ENCODE measurements at places on chromosomes 7 and 10. TPM values are rescaled to one million over a fixed set of nuclear protein-coding genes. Genes with fewer than 3 reads are reported as not detected.
A peak's percentile ranks its signal among the peaks of the same experiment; 100 is the strongest.

DNA sequence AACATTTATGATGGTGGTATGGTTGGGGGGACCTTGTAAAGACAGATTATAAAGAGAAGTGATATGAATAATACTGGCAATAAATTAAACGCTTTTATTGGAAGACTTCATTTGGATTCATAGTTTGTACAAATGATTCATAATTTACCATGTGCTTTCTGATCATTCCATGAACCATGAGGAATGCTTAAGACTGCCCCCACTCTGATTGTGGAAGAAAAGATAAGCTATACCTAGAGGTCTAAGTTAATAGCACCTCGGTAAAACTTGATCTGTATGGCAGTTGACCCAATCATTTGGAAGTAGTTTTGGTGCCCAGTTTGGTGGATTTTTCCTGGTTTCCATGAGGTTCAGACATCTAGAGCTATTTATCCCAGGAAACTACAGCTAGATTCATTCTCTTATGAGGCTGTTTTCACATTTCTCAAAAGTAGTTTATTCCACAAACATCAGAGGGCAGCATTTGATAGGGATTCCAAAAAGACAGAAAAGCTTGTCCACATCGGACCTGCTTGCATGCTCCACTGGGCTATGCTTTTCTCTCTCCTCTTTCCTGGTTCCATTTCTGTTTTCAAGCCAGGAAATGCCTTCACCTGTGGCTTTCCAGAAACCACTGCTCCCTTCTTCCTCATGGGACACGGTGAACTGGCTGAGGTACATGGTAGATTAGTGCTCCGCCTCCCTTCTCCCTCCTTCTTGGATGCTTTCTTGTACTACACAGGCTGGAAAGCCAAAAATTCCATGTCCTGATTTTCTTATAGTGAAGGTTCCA lies 29.2 kb downstream of the TFAM start:
- no peaks in the 10 kb centered on the region for H3K4me1 ChIP-seq
- no peaks in the 10 kb centered on the region for H3K27me3 ChIP-seq
- H3K36me3 ChIP-seq, result no peaks in the 10 kb centered on the region
- H3K4me3 ChIP-seq, result no peak overlapping the region

DNA sequence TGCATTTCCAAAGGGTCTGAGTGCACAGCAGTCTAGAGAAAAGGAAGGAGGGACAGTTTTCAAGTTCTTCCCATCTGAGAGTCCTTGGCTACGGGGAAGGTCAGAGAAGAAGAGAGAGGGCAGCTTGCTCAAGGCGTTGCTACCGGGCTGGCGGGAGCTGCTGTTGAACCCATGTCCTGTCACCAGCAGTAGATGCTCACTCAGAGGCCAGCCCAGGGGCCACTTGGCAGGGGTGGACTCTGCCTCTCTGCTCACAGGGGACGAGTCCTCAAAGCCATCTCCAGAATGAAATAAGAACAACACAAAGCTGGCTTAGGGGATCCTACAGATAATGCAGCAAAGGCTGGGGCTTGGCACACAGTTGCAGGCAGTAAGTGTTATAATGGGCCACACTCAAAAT lies 231.5 kb downstream of the TNS3 start:
- no peak for DNase-seq
- peaks cover 3% of the 10 kb centered on the region for H3K4me1 ChIP-seq
- no peaks in the 10 kb centered on the region for H3K27me3 ChIP-seq
- H3K27ac ChIP-seq, result no peak overlapping the region
- H3K4me3 ChIP-seq, result no peak overlapping the region

DNA sequence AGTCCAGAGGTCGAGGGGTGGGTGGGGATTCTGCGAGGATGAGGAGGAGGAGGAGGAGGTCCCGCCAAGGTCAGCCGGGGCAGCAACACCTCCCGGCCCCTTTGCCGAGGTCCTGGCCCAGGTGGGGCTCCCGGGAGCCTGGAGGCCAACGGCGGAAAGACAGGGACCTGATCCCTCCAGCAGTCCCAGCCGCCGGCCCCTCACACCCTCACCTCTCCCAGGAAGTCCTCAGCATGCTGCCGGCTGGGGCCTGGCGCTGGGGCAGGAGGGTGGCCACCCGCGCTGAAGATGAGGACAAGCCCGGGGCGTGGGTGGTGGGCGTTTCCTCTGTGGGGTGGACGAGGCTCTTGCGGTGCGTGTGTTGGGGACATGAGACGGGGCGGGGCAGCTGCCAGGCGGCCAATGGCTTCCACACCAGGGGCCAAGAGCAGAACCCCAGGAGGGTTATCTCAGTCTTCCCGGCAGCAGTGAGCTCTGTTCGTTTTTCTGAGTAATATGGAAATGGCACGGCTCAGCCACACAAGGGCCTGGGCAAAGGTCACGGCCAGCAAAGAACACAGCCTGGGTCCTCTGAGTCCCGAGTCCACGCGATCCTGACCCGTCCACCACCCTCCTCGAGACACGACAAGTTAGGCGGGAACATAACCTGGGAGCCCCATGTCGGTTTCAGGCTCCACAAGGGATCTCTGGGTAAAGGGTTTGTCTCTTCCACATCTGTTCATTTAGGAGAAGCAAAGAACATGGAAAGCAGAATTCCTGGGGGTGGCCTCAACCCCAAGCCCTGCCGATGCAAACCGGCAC lies 82.9 kb upstream of the PDGFA start:
- DNase-seq, result peak; percentile 39
- no peak overlapping the region for H3K4me3 ChIP-seq
- H3K36me3 ChIP-seq, result no peaks in the 10 kb centered on the region
- H3K27me3 ChIP-seq, result no peaks in the 10 kb centered on the region
- H3K27ac ChIP-seq, result peak overlapping the region; percentile 65
- peaks cover 12% of the 10 kb centered on the region for H3K4me1 ChIP-seq

DNA sequence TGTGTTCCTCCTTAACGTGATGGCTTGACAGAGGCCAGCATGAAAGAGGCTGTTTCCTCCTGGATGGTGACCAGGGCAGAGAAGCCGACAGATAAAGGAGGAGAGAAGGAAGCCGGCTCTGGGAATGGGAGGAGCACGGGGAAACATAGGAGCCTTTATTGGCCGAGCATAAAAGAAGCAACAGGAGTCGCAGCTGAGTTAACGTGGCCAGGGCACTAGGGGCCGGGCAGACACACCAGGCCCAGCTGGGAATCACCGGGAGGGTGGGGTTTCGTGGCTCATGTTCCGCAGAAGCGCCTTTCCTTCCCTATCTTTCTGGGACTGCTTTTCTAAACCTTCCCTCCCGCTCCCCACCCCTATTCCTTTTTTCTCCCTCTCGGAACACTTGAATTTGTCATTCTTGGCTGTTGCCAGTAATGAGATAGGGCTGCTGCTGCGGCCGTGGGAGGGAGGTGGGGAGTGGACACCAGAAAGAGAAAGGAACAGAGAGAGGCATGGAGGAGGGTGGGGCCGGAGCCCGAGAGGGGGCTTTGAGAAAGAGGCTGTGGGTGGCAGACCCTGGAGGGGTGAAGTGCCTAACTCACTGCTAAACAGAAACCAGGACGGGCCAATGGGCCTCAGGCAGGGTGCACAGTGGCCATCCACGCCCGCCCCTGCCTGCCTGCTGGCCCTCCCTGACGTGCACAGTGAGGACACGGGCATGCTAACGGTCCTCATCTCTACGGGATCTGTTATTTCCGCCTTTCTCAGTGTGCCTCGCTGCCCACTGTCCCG lies 65.2 kb downstream of the COL13A1 start:
- H3K36me3 ChIP-seq, result no peaks in the 10 kb centered on the region
- peak overlapping the region; percentile 78 for H3K27ac ChIP-seq
- no peaks in the 10 kb centered on the region for H3K27me3 ChIP-seq
- DNase-seq, result peak; percentile 80
- no peak overlapping the region for H3K4me3 ChIP-seq

DNA sequence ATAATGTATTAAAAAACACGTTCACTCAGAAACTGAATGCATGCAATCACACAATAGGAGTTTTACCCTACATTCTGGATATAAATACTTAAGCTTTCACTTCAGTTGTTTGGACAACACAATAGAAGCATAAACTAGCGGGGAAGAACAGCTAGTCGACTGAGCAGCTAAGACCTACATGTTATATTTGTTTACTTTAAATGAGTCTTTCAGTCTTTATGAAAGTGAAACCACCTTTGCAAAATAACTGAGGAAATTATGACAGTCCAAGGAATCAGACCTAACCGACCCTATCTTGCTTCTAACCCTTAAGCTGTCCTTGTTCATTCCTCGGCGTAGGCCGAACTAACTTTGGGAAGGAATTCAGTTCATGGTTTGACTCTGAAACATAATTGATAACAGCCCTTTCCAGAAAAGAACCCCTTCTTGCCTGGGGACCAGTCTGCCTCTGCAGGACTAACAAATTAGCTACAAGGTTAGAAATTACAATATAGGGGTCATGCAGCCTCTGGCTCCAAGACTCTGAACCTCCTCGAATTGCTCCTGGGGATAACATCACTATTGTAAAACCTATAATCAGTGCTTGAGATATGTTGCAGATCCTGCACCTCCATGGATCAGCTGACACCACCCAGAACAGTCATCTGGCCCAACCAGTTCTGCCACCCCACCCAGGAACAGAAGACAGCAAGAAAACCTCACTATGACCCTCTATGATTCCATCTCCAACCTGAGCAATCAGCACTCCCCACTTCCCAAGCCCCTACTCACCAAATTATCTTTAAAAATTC lies 185.1 kb upstream of the KLF6 start:
- H3K4me3 ChIP-seq, result no peak overlapping the region
- peak overlapping the region; percentile 52 for H3K27ac ChIP-seq
- H3K4me1 ChIP-seq, result peaks cover 7% of the 10 kb centered on the region
- H3K36me3 ChIP-seq, result no peaks in the 10 kb centered on the region
- no peaks in the 10 kb centered on the region for H3K27me3 ChIP-seq

DNA sequence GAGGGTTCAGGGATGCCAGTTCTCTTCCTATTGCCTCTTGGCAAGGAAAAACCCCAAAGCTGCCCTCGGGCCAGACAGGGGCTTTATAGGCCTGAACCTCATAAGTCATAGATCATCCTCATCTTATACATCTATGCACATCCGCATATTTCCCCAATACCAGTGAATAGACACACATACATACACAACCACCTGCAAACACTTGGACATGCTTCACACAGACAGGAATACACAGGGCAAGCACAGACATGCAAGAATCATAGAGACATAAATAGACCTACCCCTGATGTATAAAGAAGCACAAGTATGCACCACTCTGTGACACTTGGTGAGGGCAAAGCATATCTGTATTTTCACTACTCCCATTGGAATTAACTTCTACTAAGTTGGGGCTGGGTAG lies 30.7 kb downstream of the MBL2 start:
- no peak for DNase-seq
- H3K27ac ChIP-seq, result no peak overlapping the region
- no peaks in the 10 kb centered on the region for H3K36me3 ChIP-seq
- no peak overlapping the region for H3K4me3 ChIP-seq
- H3K4me1 ChIP-seq, result no peaks in the 10 kb centered on the region

GRCh38 chr7:74527842-74528241 lies 74.1 kb downstream of the GTF2IRD1 start:
- no peaks in the 10 kb centered on the region for H3K27me3 ChIP-seq
- DNase-seq, result no peak
- no peak overlapping the region for H3K27ac ChIP-seq
- H3K4me1 ChIP-seq, result no peaks in the 10 kb centered on the region
- peaks cover 9% of the 10 kb centered on the region for H3K36me3 ChIP-seq
- no peak overlapping the region for H3K4me3 ChIP-seq

GRCh38 chr7:153616711-153617325 lies 435.4 kb upstream of the DPP6 start:
- DNase-seq, result no peak
- no peaks in the 10 kb centered on the region for H3K27me3 ChIP-seq
- no peak overlapping the region for H3K4me3 ChIP-seq
- no peaks in the 10 kb centered on the region for H3K4me1 ChIP-seq
- no peak overlapping the region for H3K27ac ChIP-seq
- no peaks in the 10 kb centered on the region for H3K36me3 ChIP-seq

- no peak overlapping the region for H3K4me3 ChIP-seq
- H3K36me3 ChIP-seq, result no peaks in the 10 kb centered on the region
- H3K27me3 ChIP-seq, result no peaks in the 10 kb centered on the region
- DNase-seq, result no peak
- H3K27ac ChIP-seq, result no peak overlapping the region
- peaks cover 13% of the 10 kb centered on the region for H3K4me1 ChIP-seq
Observed at GRCh38 chr10:121680879-121681655, 82.8 kb upstream of the FGFR2 start.

Gene CHST3
- 6.1 TPM for polyA plus RNA-seq

Gene GRK5
- 8.7 TPM for polyA plus RNA-seq

Gene ADIRF
- not detected for polyA plus RNA-seq

Gene NUTM2A
- polyA plus RNA-seq, result 0.07 TPM

Gene CALHM1
- not detected for polyA plus RNA-seq

Gene PARD3
- 47.2 TPM for polyA plus RNA-seq

Gene ALOX5
- polyA plus RNA-seq, result 4.4 TPM

Gene TCAF1
- 59.6 TPM for polyA plus RNA-seq

Gene THNSL1
- 2.5 TPM for polyA plus RNA-seq

All from hepatocyte (in vitro differentiated cells).